Smooth muscle cell of the pulmonary artery (primary cell): ENCODE measurements at places on chromosomes 5 and 9. TPM values are rescaled to one million over a fixed set of nuclear protein-coding genes. Genes with fewer than 3 reads are reported as not detected.

Gene PIK3R1
- total RNA-seq: 33.0 and 40.1 TPM in 2 replicates

Gene PCDH1
- total RNA-seq: 4.7 and 6.3 TPM in 2 replicates

Gene IFNA2
- total RNA-seq: not detected in 2 replicates

Gene TAF11L7
- not detected in 2 replicates for total RNA-seq

Gene PDLIM7
- 146 and 192 TPM in 2 replicates for total RNA-seq

Gene NDOR1
- total RNA-seq: 4.5 and 6.3 TPM in 2 replicates

Gene ZNF366
- 0.07 TPM in 1 of 2 replicates, not detected in the other for total RNA-seq

Gene EGFL7
- total RNA-seq: 28.3 and 40.9 TPM in 2 replicates

Gene POLK
- total RNA-seq: 32.7 and 37.2 TPM in 2 replicates

Gene IFNA21
- not detected in 2 replicates for total RNA-seq

Gene OR1L6
- not detected in 2 replicates for total RNA-seq

Gene OBP2B
- total RNA-seq: not detected in 2 replicates

Gene F2R
- 341 and 514 TPM in 2 replicates for total RNA-seq

Gene GPR151
- not detected in 2 replicates for total RNA-seq

Gene CDX1
- total RNA-seq: 0.17 and 0.91 TPM in 2 replicates

Gene C6
- total RNA-seq: 0.26 TPM in 1 of 2 replicates, not detected in the other

Gene PCDHA9
- total RNA-seq: 0.07 and 0.10 TPM in 2 replicates

Gene PCDHB12
- 0.26 and 0.46 TPM in 2 replicates for total RNA-seq

Gene GRIN3A
- total RNA-seq: not detected in 2 replicates

Gene DMRT3
- total RNA-seq: not detected in 2 replicates

Gene INSL6
- not detected in 2 replicates for total RNA-seq

Gene RMRP
- 20,891 and 22,749 TPM in 2 replicates for total RNA-seq

Gene C9
- total RNA-seq: not detected in 2 replicates

Gene FBN2
- 59.1 and 146 TPM in 2 replicates for total RNA-seq

Gene SPATA6L
- 0.39 and 0.46 TPM in 2 replicates for total RNA-seq

Gene SPINK13
- total RNA-seq: not detected in 2 replicates

Gene ANGPTL2
- total RNA-seq: 43.4 and 104 TPM in 2 replicates

Gene CD72
- 0.46 and 0.78 TPM in 2 replicates for total RNA-seq

Gene ZER1
- 39.9 and 40.9 TPM in 2 replicates for total RNA-seq

Gene SPATA31C2
- total RNA-seq: not detected in 2 replicates

Gene SOX30
- not detected in 2 replicates for total RNA-seq

Gene UGT3A2
- total RNA-seq: not detected in 2 replicates

Gene ANKRD34B
- total RNA-seq: not detected in 2 replicates

Gene PCDHA12
- 0.07 and 0.33 TPM in 2 replicates for total RNA-seq

Gene DIPK1B
- 2.9 and 3.8 TPM in 2 replicates for total RNA-seq

Gene CACNA1B
- total RNA-seq: under 0.01 and 0.07 TPM in 2 replicates

Gene OTULINL
- 0.46 and 1.0 TPM in 2 replicates for total RNA-seq

Gene LSM11
- total RNA-seq: 5.0 and 6.1 TPM in 2 replicates

Gene CCNI2
- total RNA-seq: not detected in 2 replicates

Gene LURAP1L
- 16.7 and 25.4 TPM in 2 replicates for total RNA-seq

Gene LIX1
- total RNA-seq: not detected in 2 replicates

Gene FBP2
- total RNA-seq: not detected in 2 replicates

Gene SPATA31C1
- total RNA-seq: not detected in 2 replicates

Gene RFESD
- 1.9 and 2.2 TPM in 2 replicates for total RNA-seq

Gene DOCK8
- 0.07 and 0.26 TPM in 2 replicates for total RNA-seq

Gene KCNIP1
- not detected in 2 replicates for total RNA-seq

Gene FCHO2
- 22.8 and 24.2 TPM in 2 replicates for total RNA-seq

Gene RANBP17
- total RNA-seq: 8.7 and 12.5 TPM in 2 replicates

Gene LVRN
- 0.20 and 0.36 TPM in 2 replicates for total RNA-seq

Gene IFNA13
- total RNA-seq: not detected in 2 replicates

Gene RCL1
- total RNA-seq: 10.3 and 15.2 TPM in 2 replicates

Gene FAM240B
- total RNA-seq: not detected in 2 replicates

Gene PNPLA7
- total RNA-seq: 1.1 and 2.0 TPM in 2 replicates

Gene PCDHGB6
- total RNA-seq: 3.9 and 4.8 TPM in 2 replicates

Gene RNF208
- 1.2 and 2.8 TPM in 2 replicates for total RNA-seq

Gene KIF20A
- 8.9 and 21.6 TPM in 2 replicates for total RNA-seq
